Activated naive CD8-positive, alpha-beta T cell treated with anti-CD3 and anti-CD28 coated beads, Interleukin-2, amount 10 ng/mL, durations not matched to agents 7 days and 5 days (primary cell): ENCODE measurements at places on chromosomes 3 and 15. TPM values are rescaled to one million over a fixed set of nuclear protein-coding genes. Genes with fewer than 3 reads are reported as not detected.

DNA sequence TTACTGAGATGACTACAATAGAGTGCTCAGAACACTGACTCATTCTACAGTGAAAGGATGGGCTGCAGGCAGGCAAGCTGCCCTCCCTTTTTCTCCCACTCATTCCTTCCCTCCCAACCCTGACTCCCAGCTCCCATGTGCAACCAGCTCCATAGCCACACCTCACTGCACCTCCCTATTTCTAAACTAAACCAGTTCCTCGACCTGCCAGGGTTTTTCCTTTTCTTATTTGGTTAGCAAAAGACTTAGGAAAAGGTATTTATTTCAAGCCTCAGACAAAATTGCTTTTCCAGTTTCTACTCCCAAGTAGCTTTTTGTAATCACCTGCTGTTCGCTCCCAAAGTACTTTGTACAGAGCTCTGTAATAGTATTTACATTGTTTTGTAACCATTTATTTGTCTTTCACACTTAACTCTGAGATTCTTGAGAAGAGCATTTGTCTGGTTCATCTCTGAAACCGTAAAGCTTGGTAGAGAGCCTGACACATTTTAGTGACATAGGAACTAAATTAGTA, 2.2 kb downstream of the AADAC start:
- DNase-seq: no peak

DNA sequence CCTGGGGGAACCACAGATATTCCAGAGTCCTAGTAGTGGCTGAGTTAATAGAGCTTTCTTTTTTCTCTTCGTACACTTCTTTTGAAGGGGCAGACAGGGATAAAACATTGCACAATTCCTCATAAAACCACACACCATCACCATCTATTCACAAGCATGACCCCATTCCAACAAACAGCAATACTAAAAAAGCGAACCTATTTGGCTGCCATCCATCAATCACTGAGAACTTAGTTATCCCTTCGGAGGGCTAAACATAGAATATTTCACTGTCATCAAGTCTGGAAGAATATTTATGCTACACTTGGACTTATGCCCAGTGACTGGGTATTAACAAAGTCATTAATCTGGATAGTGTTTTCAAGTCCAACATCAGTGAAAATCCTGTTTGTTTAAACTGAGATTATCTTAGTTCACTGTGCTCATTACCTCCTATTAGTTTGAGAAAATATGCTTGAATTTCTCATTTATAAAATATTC, 80.3 kb upstream of the PRTG start:
- no peak for DNase-seq

DNA sequence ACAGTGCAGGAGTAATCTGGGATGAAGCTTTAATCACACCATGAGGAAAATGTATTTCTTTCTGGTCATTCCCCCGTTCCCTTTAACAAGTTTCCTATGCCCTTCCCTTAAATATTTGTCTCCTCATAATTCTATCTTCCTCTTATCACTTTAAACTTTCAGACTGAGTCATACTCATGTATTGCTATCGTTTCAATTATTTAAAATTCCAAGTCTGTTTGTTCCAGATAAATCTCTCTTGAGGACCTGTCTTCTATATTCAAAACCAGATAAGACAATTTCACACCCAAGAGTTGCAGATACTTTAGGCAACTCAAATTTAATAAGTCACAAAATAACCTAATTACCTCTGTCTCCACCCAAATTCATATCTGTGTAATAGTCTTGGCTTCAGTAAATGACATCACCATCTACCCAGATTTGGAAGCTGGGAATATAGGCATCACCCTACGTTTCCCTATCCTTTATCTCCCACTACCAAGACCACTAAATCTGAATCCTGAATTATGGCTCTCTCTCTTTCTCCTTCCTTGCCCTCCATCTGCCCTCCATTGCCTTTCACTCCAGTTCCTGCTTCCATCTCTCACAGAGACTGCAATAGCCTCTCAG, 220.1 kb downstream of the PYDC2 start:
- no peak for DNase-seq

DNA sequence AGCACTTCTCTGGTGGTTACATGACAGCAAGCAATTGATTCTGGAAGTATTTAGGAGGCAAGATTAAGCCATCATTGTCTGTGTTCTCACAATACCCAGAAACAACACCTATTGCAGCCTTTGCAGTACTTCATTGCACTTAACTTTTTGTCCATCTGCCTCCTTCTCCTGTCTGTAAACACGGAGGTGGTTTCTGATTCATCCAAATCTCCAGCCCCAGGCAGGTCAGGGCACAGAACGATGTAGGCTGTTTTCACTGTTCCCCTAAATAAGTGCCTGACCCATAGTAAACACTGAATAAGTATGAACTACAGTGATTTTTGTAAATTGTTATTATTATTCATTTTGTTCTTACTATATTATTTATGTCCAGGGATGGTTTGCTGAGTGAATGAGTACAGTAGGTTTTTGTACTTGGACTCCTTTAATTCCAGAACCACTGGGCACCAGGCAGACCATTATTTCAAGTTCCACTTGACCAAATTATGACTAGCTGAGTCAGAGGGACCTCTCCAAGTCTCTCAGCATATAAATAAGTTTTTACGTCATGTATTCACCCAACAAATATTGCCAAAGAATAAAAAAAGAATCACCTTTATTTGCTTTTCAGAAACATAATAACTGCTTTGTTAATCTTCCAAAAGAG, 283.3 kb upstream of the TRIM42 start:
- DNase-seq: no peak

- DNase-seq: no peak
These were observed 596.7 kb downstream of the PDCD6IP start for GRCh38 chr3:34394978-34395748.

DNA sequence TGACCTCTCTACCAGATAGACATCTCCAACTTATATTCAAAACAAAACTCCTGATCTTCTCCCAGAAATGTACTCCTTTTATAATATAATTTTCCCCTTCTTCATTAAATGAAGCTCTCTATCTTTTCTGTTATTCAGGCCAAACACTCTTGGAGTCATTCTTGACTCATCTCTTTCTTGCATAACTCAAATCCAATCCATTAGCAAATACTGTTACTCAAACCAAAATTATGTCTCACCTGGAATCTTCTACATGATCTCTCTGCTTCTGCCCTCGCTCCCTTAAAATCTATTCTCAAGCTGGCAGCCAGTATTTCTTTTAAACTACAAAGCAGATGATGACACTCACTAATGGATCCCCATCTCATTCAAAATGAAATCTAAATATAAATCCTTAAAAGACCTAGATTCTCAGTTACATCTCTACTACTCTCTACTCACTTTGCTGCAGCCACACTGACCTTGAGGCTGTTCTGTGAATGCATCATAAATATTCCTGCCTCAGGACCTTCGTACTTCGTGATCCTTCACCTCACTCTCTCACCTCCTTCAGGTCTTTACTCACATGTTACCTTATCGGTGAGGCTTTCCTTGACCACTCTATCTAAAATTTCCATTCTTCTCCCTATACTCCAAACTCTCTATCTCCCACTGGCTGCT, 160.9 kb downstream of the TBC1D5 start:
- no peak for DNase-seq

DNA sequence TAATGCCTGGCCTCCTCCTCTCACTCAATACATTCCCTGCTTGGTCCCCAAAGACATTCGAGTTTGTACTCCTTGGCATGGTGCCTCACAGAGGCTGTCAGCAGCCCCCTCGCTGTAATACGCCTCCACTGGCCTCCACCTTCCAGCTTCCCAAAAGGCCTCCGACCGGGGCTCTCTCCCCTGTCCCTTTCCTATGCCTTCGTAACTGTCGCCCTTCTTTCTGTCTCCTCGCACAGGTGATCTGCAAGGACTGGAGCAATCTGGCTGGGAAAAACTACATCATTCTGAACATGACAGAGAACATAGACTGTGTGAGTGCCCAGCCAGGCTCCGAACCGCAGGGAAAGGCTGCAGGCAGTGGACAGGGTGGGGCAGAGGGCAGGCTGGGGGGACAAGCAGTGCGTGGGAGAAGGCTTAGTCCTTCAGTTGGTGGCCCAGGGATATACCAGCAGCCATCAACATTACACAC, 10.7 kb upstream of the ABTB1 start:
- no peak for DNase-seq

GRCh38 chr3:124125315-124125714, 133.4 kb upstream of the ROPN1 start:
- DNase-seq: no peak

- no peak for DNase-seq
These were observed 98.2 kb downstream of the MYH15 start for GRCh38 chr3:108412121-108412750.

- DNase-seq: no peak
These were observed 56.5 kb downstream of the NEK11 start for GRCh38 chr3:131082871-131083863.

DNA sequence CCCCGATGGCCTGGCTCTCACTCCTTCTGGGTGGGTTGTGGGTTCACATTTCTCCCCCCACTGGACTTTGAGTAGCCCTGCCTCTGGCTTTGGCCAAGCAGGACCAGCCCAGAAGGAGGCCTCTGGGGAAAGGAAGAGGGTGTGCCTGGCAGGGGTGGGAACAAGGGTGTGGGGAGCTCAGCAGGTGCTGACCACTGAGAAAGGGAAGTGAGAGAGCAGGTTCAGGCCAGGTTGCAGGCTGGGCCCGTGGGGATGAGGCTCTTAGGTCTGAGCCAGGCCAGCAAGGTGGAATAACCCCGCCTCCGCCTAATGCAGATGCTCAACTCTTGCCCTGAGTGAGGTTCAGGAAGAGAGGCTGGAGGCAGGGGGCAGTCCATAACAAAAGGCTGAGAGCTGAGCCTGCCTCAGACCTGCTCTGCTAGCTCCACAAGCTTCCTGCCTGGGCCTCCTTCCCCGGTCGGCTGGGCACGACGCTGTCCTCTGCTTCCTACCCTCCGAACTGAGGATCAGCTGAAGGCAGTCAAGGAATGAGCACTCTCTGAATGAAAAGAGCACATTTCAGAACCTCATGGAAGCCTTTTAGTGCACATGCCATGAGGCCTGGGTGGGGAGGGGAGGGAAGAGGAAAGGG, 82.7 kb downstream of the TLE3 start:
- no peak for DNase-seq

GRCh38 chr3:89449086-89449485, 341.7 kb downstream of the EPHA3 start:
- DNase-seq: no peak

DNA sequence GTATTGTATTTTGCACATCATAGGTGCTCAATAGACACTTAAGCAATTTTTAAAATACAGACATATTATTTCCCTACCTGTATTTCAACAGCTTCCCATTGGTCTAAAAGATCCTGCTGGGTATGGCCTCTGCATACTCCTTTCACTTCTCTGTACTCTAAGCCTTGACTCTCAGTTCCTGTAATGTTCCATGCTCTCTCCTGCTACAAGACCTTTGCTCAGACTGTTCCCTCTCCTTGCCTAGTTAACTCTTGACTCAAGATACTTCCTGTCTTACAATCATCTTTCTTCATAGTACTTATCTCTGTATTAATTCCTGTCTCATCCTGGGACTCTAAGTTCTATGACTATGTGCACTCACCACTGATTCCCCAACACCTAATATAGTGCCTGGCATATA, 1.7 kb downstream of the SCN11A start:
- no peak for DNase-seq

DNA sequence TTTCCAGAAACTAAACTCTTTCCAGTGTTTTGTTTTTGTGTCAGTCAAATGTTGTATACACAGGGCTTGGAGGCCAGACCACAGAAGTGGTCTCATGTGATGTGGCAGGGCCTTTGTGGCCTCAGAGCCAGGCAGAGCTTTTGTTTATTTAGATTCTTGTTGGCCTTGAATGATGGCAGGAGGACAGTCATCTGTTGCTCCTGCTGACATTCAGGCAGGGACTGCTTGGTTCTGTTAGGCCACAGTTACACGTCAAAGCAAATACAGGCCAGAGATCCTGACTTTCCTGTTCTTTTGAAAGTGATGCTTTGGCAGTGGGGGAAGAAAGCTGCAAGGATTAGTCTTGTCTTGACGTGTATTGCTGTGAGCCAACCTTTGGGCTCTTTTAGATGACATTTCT, 325.1 kb downstream of the CACNA2D3 start:
- no peak for DNase-seq

DNA sequence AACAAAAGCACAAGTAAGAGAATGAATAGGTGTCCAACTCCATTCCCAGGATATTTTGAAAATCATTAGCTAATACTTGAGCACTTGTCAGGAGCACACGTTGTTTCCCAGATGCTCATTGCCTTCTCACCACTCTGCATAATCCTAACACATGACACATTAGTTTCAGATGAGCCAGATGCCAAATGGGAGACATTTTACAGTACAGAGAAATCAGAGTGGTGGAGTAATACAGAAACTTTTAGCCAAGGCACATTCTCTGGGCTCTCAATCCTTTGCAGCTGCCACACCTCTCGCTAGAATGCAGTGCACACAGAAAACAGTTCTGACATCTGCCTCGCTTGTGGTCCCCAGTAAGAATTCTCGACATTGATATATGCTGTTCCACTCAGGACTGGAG, 76.6 kb downstream of the P3H2 start:
- DNase-seq: no peak

DNA sequence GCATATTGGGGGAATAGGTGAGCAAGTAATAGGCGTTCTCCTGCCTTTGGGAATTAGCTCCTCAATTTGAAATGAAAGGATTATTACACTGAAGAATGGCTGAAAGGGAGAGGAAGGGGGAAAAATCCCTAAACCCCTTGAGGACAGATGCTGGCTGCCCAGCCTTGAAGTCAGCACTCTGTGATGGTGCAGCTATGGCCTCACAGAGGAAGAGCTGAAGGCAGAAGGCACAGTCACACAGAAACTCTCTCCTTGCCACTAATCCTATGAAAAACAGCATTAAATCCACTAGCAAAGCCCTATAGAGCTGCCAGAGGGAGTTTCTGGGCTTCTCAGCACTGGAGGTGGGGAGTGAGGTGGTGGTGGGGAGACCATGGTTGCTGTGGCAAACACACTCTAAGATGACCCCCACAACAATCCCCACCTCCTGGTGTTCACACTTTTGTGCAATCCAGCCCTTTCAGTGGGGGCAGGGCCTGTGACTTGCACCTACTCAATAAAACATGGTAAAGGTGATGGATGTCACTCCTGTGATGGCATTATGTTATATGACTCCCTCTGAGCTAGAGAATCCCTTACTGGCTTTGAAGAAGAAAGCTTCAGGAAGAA, 101.2 kb downstream of the RFTN1 start:
- no peak for DNase-seq

DNA sequence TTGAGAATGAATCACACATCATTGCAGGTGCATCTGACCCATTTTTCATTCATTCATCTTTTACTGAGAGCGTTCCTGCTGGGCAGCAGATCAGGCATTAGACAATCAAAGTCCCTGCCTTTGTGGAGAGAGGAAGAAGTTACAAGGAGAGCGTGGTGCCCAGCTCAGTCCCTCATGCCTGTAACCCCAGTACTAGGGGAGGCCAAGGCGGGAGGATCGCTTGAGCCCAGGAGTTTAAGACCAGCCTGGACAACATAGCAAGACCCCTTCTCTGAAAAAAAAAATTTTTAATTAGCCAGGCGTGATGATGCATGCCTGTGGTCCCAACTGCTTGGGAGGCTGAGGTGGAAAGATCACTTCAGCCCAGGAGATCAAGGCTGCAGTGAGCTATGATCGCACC, 35.0 kb upstream of the MEX3B start:
- DNase-seq: no peak

- no peak for DNase-seq
These were observed 36.0 kb upstream of the ZMAT3 start for GRCh38 chr3:179107617-179108016.

NLGN1 gene
- not detected for total RNA-seq

AMOTL2 gene
- total RNA-seq: not detected

PLA2G4B gene
- total RNA-seq: 21.5 TPM

AMIGO3 gene
- 0.61 TPM for total RNA-seq

TICRR gene
- total RNA-seq: 18.6 TPM

LRRC2 gene
- total RNA-seq: 0.75 TPM

DNAJB11 gene
- total RNA-seq: 37.0 TPM

ITGB5 gene
- 2.0 TPM for total RNA-seq

ALDH1A2 gene
- total RNA-seq: 0.62 TPM
